Daoy (cell line): ENCODE measurements at places on chromosomes 6 and 20. TPM values are rescaled to one million over a fixed set of nuclear protein-coding genes. Genes with fewer than 3 reads are reported as not detected.

Gene VSTM2L
- total RNA-seq: 6.9 and 10.0 TPM in 2 replicates

Gene MUC21
- total RNA-seq: not detected in 2 replicates

Gene OXT
- total RNA-seq: not detected in 2 replicates

DNA sequence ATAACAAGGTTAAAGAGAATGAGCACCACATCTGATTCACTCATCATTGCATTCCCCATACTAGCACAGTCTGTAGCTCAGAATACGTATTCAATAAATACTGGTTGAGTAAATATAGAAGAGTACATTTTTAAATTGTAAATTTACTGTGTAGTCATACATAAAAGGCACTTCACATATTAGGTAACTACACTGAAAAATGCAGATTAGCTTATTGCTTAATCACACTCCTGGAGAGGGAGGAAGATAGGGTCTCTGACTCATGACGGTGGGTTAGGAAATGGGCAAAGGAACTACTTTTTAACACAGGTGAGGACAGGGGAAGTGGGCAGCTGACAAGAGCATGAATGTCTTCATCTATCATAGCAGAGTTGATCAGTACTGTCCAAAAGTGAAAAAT, 133.2 kb downstream of the TBC1D32 start:
- no peak for DNase-seq

DNA sequence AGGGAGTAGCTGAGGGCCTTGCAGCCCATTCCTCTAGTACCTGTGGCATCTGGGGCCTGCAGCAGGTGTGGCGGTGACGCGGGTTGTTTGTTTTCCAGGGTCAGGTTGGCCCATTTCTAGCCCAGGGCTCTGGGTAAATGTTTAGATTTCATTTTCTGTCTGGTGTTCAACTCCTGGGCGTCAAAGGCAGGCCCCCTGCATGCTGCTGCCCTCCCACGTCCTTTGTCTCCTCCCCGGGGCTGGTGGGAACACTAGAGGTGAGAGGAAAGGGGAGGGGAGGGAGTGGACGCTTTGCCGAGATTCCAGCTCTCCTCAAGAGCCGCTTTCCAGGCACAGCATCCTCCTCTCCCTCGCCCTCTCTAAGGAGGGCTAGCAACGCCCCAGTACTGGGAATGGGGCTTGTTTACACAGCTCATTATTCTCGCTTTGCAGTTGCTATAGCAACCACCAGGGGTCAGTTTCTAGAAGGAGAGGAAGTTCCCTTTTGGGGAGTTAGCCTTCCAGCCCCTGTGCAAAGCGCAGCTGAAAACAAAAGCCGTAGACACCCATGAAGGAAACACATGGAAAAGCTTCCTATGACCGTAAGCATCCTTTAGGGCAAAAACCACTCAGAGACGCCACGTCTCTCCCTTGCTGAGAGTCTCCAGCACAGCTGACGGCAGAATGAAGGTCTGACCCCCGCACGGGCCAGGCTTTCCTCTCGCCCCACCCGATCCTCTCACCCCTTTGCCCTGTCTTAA, 170.6 kb downstream of the LY86 start:
- peak; percentile 44 for DNase-seq

DNA sequence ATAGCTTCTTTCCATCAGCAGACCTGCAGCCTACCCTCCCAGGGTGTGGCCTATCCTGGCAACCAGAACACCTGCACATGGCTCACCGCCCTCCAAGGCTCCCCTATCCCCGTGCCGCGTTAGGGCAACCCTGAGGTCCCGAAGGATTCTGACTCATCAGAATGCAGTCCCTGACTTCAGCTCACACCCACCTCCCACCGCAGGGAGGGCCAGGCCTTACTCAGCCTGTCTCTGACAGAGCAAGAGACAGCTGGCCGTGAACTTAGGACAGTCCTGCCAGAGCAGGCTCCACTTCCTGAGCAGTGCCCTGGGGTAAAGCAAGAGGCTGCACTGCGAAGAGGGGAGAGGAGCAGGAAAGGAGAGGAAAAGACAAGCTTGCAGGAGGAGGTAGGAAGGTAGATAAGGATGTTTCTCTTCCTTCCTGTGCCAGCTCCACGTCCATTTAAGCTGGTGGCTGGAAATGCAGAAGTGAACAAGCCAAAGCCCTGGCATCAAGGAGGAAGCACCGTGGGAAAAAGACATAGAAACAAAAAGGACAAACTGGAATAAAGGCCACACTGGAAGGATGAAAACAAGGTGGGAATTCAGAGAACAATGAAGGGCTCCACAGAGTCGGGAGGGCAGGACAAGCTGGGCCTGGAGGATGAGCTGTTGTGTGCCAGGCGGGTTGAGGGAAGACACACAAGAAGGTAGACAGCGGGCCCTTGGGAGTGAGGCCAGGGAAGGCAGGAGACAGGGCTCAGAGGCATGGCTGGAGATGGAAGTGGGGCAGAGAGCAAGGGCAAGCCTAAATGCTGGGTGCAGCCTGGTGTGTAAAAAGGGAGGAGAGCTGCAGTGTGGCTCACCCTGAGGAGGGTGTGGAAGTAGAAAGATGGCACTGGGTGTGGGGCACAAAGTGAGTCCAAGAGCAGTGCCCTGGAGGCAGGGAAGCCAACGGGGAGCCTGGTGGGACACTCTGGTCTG, 102.7 kb downstream of the SLC23A2 start:
- DNase-seq: peak; percentile 81

- no peak for DNase-seq
Measured at GRCh38 chr6:101883505-101883904, 490.0 kb downstream of the GRIK2 start.

DNA sequence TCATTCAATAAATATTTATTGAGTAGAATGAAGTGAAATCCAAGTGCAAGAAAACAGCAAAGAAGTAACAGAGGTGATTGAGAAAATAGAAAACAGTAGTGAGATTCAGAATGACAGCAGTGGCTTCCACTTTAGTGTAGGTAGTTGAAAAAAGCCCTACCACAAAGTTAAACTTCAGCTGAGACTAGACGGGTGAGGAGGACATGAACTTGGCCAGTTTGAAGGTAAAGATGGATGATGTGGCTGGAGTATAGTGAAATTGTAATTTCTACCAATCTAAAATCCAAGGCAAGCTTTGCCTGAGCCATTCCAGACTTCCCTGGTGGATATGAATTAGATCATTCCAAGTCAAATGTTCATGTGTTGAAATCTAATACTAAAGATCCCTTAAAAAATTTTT, 32.6 kb upstream of the AHI1 start:
- no peak for DNase-seq

DNA sequence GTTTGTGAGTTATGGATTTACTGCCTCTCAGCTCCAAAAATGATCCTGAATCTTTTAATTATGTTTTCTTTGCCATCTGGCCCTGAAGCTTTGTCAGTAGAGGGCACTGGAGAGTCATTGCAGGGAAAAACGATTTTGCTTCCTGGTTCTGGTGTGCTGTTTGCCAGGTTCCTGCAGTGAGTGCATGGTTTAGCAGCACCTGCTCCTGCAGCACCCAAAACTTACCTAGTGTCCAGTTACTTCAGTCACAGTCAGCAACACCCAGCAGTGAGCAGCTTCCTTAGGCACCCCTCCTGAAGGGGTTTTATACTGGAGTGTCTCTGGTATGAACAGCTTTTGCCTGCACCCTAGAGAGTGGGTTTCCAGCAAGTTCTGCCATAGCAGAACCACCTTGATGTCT, 6.0 kb upstream of the TRIM26 start:
- peak; percentile 61 for DNase-seq
